ENCODE measurements at places on chromosomes 7 and 10. TPM values are rescaled to one million over a fixed set of nuclear protein-coding genes. Genes with fewer than 3 reads are reported as not detected.

GRCh38 chr10:7896297-7896696 is 78.0 kb downstream of the TAF3 start:
- no peak for DNase-seq

- DNase-seq, result no peak
Observed at GRCh38 chr7:117970801-117971200, 97.6 kb upstream of the CTTNBP2 start.

DNA sequence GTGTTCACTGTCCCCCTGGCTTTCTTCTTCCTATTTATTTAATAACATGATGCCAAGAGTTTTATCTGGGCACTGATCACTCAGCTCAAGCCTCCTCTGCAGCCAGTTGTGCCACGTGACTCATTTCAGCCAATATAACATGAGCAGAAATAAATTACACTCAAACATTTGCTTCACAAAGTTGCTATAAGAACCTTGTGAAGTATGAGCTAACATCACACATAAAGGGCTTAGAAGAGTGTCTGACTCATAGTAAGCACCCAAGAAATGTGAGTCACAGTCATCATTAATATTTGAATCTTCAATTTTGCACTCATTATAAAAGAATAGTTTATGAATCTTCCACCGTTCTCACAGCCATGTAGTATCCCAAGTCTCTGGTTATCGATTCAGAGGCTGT is 414.6 kb upstream of the NPVF start:
- DNase-seq, result no peak

- no peak for DNase-seq
Observed at GRCh38 chr10:21827308-21827707, 176.2 kb downstream of the DNAJC1 start.

- DNase-seq, result peak; percentile 27
Observed at GRCh38 chr10:48452879-48453412, 146.5 kb downstream of the MAPK8 start.

DNA sequence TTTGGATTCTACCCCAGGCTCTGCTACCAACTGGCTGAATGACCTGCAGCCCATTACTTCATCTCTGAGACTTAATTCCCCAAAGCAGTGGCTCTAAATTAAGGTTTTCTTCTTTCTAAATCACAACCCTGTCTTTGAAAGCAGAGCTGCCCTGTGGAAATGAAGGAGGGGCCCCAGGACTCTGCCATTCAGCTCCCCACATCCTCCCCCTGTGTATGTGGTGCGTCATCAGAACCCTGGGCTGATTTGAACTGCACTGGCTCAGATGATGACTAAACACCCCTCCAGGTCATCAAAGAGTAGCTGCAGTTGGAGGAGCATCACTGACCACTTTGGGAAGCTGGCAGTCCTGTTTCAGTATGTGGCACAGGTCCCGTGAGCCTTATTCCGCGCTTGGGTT is 46.6 kb downstream of the BPGM start:
- DNase-seq, result no peak

- DNase-seq, result peak; percentile 72
Observed at GRCh38 chr10:71582019-71582418, 137.6 kb downstream of the C10orf105 start.

DNA sequence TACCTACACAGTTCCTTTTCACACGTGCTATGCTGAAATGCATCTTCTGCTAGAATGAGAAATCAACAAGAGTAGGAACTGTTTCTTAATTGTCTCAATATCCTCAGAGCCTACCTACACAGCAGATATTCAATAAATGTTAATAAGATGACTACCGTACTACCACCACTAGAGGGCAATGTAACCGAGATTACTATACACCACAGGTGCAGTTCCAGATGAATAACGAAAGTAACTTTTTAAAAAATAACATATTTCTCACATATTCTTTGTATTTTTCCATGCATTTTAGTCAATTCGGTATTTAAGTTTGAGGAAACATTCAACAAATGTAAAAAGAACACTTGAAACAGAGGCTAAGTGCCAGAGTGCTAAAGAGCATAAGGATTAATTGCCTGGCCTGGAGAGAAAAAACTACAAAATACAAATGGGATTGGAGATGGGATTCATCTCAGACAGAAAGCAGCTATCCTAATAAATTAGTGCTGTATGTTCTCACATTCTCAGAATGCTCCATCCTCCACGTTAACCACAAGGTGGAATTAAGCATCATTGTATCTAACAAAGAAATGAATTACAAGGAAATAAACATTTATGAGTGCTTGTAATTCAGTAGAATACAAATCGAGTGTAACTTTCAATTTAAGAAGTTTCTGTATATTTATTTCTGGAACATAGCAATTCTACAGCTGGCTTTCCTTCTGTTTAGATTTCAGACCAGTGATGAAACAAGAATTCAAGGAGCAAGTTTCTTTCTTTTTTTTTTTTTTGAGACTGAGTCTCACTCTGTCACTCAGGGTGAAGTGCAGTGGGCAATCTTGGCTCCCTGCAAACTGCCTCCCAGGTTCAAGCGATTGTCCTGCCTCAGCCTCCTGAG is 20.3 kb upstream of the HECTD2 start:
- DNase-seq, result peak; percentile 24

- no peak for DNase-seq
Observed at GRCh38 chr10:125082881-125083575, 77.3 kb downstream of the CTBP2 start.

- no peak for DNase-seq
Observed at GRCh38 chr10:14648005-14648765, 126.5 kb downstream of the FAM107B start.

DNA sequence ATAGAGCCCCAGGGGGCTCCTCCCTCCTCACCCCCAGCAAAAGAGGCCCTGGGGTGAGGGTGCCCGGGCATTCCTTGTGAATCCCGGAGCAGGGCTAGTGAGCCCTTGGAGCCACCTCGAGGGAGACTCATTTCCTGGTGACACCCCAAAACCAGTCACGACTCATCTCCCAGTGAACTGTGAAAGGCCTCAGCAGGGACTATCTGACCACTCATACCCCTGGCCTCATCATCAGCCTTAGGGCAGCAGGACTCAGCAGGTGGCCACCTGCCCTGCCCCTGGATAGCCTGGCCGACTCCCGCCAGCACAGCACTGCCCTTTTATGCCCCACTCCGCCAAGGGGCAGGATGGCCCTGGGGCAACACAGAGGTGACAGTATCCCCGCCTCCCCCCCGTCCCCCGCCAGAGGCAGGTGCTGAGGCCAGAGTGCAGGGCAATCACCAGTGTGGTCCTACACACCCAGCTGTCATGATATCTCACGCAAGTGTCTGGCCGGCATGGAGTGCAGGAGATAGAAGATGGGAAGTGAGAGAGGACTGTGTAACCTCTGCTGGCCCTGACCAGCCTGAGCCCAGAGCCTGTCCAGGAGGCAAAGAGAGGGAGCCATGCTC is 3.2 kb downstream of the SNCG start:
- peak; percentile 37 for DNase-seq

- DNase-seq, result no peak
Observed at GRCh38 chr7:41795276-41795833, 92.5 kb upstream of the INHBA start.

GRCh38 chr10:807163-807957 is 117.9 kb upstream of the DIP2C start:
- DNase-seq, result no peak

- peak; percentile 34 for DNase-seq
Observed at GRCh38 chr7:143385891-143386781, 5.0 kb downstream of the ZYX start.

- no peak for DNase-seq
Observed at GRCh38 chr7:103068414-103069403, 5.9 kb downstream of the FBXL13 start.

- DNase-seq, result no peak
Observed at GRCh38 chr10:60479305-60480020, 89.8 kb upstream of the ANK3 start.

- DNase-seq, result no peak
Observed at GRCh38 chr10:6054884-6055283, 7.3 kb downstream of the IL2RA start.

DNA sequence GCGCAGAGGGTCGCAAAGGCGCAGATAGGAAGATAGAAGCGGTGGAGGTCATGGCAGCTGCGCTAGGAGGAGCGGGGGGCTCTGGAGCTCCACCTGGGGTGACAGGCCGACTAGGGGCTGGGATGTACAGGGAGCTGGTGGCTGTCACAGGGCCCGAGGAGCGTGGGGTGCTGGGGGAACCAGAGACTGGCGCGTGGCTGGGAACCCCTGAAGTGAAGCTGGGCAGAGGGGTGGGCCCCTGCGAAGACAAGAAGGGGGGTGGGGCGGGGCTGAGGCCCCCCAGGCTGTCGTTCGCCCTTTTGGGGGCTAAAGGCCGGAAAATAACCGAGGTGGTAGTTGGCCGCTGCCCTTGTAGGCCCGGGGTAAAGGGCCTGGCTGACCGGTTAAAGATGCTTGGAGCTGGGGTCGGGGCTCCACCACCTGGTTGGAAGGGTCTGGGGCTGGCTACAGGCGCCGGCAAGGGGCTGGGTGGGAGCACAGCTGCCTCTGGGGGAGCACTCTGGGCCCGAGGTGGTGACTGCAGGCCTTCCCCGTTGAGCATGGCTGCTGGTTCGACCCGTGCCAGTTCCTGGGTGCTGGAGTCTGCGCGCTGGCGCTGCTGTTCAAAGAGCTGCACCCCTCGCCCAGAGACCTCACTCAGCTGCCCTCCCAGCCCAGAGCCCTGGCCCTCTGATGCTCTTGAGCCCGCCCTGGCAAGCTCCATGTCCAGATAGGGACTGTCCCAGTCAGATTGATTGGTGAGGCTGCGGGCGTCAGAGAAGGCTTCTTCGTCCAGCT is 6.8 kb upstream of the MYOZ1 start:
- peak; percentile 79 for DNase-seq

GRCh38 chr7:122135275-122135674 is 8.8 kb downstream of the AASS start:
- DNase-seq, result no peak

DNA sequence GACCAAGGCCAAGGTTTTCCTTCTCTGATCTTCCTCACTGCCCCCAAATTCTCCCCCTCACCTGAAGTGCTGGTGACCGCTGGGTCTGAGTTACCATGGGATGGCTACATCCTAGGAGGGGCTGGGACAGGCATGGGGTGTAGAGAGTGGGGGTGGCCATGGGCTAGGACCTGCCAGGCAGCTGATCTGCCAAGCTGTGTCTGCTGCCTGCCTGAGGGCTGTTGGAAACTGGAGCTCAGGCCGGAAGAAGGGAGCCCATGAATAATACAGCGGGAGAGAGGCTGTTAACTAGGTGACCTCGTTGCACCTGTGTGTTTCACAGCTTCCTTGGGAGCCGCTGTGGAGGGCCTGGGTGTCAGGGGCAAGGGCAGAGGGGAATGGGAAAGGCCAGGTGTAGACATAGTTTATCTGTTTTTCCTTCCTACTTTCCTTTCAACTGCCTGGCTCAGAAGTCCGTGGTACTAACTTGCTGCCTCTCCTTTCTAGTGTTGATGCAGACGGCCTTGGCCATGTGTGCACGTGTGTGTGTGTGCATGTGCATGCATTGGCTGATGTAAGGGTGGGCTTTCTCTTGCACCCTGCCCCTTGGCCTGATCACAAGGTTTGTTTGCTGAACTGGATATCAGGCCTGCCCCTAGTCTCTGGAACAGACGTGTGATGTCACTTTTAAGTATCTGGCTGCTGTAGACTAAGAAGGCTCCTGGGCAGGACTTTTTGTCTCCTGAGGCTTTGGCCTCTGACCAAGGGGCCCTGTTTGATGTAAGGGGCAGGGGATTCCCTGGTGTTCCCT is 11.9 kb downstream of the CDH23 start:
- no peak for DNase-seq

DNA sequence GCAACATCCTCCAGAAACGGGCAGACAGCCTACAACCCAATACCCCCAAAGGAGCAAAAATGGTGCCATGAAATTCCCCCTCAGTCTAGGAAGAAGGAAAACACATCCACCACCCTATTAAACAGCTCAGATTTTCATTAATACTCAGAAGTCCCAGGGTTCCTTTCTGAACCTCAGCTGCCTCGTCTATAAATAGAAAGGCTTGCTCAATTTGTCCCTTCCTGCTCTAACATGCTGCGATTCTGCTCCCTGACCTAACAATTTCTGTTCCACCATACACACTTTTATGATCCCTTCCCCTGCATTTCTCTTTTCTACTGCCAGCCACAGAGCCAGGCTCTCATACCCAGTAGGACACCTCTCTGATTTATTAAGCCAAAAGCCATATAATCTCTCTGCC is 68.1 kb downstream of the MTERF1 start:
- no peak for DNase-seq

DNA sequence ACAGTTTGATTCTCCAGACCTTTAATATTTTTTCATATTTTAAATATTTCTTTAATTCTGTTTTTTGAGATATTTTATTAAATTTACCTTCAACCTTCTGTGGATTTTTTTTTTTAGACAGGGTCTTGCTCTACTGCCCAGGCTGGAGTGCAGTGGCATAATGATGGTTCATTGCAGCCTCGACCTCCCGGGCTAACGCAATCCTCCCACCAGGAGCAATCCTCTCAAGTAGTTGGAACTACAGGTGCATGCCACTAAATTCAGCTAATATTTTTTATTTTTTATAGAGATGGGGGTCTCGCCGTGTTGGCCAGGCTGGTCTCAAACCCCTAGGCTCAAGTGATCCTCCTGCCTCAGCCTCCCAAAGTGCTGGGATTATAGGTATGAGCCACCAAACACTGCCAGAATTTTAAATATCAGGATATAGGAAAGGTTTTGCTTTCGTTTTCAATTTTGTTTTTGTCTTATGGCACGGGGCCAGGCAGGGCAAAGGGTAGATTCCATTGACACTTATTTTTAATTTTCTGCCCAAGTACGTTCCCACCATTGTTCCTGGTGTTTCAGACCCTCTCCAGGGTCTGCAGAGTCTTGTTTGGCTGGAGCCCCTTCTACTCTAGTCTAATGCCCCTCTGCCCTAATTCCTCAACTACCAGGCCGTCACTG is 1.2 kb downstream of the TACC2 start:
- DNase-seq, result no peak

- DNase-seq, result no peak
Observed at GRCh38 chr10:47154762-47155161, 145.2 kb upstream of the GDF10 start.

- DNase-seq, result no peak
Observed at GRCh38 chr10:983971-984655, 4.1 kb upstream of the GTPBP4 start.

GRCh38 chr10:27622596-27622995 is 118.5 kb downstream of the RAB18 start:
- no peak for DNase-seq

DNA sequence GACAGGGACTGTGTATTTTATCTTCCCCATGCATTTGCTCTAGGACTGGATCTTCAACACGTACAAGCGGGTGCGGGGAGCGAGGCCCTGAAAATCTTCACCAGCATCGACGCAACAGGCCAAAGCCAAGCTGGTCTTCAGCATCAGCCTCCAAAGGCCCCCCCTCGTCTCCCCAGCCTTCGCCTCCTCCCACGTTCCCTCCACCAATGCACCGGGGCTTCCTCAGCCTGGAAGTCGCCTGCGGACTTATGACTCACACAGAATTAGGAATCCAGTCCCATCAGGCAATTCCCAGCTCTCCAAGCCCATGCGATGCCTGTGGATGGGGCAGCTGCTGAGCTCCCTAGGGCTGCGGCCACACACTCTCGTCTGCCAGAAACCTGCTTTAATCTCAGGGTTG is 36.3 kb upstream of the RNF32 start:
- DNase-seq, result peak; percentile 66

The GIMAP1 gene
- total RNA-seq, result not detected

The ATG9B gene
- total RNA-seq, result 1.7 TPM

The GRM3 gene
- 0.30 TPM for total RNA-seq

The MINDY4 gene
- 2.0 TPM for total RNA-seq

The PLEKHS1 gene
- total RNA-seq, result not detected

The CPA2 gene
- not detected for total RNA-seq

The OIT3 gene
- total RNA-seq, result 0.10 TPM

The CTTNBP2 gene
- 11.4 TPM for total RNA-seq

The CYP26A1 gene
- total RNA-seq, result 190 TPM

The AASS gene
- total RNA-seq, result 28.0 TPM

The COA1 gene
- total RNA-seq, result 129 TPM

The RBM20 gene
- 0.15 TPM for total RNA-seq

The SRRM3 gene
- 7.6 TPM for total RNA-seq
